Cerebellar nuclear complex (tissue), 1 donor: ENCODE measurements at places on chromosomes 5 and 9.
A peak's percentile ranks its signal among the peaks of the same experiment; 100 is the strongest.

DNA sequence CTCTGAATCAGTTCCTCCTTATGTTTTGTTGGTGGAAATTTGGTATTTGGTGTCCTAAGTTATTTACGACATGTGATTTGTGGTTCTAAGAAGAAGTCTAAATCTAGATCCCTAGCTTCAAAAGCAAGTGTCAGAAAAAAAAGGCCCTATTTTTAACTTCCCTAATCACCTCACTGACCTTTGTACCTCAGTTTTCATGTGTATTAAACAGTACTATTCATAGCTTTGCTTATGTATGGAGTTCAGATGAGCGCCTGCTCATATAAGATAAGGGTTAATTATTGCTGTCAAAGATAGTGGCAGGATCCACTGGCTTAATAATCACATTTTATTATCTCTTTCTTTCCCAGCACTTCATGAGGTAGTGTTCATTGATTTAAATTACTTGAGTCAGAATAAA, 318.2 kb downstream of the PARP8 start:
- no peak for DNase-seq

DNA sequence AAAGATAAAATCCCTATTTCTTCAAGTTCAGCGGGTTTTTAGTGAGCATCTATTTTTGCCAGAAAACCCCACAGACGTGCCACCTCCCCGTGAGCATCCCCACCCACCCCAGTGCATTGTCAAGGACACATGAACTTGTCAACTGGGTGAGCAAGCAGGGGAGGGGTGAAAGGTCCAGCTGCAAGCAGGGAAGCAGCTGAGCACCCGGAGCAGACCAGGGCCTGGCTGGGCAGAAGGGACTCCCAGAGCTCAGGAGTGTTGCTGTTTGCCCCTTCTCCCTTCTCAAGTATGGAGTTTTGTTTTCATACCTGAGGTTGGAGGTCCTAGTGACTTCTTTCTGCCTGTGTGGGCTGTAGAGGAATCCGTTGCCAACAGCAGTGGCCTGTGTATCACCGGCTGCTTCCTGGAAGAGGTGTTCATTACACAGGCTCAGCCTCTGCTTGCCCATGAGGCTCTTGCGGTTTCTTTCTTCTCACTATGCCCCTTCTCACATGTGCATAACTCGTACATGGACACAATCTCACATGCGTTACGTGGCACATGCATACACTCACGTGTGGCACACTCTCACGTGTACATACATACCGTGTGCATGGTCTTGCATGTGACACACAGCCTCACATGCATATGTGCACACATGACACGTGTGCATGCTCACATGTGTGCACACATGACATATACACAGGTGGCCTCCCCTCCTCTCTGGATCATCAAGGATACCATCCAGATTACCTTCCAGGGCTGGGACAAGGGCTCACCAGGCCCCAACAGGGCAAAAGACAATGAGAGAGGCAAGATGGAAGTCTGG, 126.7 kb downstream of the MVB12B start:
- no peak for DNase-seq

DNA sequence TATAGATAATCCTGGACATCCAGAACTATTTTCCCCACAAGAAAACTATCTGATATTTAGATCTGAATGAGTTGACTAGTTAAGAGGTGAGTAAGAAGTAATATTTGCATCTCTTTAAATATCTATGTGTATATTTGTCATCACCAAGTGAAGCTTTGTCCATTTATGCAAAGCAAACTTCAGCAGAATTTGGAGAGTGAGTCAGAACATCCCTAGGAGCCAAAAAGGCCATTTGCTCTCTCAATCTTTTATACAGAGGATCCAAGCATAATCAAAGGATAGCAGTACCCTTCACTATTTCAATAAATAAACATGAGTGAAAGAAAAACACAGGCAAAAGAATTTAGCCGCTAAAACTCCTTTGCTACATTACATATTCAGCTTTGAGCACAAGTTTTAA, 454.4 kb downstream of the NR2F1-AS1 start:
- DNase-seq: no peak

DNA sequence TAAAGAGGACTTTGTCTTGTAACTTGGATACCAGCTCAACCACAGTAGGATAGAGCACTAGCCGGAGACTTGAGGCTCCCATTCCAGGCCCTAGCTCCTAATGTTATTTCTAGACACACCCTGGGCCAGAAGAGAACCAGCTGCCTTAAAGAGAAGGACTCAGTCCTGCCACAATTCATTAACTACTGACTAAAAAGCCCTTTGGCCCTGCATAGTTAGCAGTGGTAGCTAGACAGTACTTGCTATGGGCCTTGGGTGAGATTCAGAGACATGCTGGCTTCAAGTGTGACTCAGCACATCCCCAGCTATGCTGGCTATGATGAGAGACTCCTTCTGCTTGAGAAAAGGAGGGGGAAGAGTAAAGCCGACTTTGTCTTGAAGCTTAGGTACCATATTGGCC, 47.3 kb downstream of the TMEM167A start:
- no peak for DNase-seq

- no peak for DNase-seq
Observed at GRCh38 chr5:4995014-4995413, 145.1 kb upstream of the ADAMTS16 start.

GRCh38 chr5:99314721-99315120, 385.9 kb upstream of the CHD1 start:
- DNase-seq: no peak

GRCh38 chr5:171562822-171563221, 143.4 kb downstream of the FGF18 start:
- DNase-seq: no peak

- no peak for DNase-seq
Observed at GRCh38 chr9:129270205-129270604, 92.1 kb upstream of the IER5L start.

- no peak for DNase-seq
Observed at GRCh38 chr5:73096239-73096575, 24.2 kb upstream of the TMEM171 start.

DNA sequence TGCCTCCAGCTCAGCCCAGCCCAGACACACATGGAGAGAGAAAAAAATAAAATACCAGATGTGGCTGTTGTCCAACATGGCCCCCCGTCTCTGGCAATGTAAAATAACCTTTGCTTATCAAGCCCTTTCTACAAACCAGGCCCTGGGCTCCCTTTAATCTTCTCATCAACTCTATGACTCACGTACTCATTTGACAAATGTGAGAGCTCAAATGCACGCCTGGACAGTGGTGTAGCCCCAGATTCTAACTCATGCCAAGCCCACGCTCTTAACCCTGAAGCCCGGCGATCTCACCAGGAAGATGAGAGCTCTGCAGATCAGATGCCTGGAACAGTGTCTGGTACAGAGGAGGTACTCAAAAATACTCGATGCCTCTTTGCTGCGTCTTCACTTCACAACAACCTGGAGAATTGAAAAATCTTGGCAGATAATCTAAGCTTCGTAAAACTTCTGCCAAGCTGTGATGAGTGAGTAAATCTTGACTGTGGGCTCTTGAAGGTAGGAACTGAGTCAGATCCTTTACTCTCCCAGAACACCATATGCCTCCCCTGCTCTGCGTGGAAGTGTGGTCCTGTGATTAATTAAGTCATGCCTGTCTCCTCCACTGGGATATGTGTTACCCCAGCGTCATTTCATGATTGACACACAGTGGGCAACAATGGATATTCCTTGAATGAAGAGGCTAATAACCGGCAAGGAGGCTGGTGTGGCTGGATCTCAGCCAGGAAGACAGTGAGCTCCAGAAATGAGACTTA, 102.0 kb upstream of the FSTL4 start:
- no peak for DNase-seq

DNA sequence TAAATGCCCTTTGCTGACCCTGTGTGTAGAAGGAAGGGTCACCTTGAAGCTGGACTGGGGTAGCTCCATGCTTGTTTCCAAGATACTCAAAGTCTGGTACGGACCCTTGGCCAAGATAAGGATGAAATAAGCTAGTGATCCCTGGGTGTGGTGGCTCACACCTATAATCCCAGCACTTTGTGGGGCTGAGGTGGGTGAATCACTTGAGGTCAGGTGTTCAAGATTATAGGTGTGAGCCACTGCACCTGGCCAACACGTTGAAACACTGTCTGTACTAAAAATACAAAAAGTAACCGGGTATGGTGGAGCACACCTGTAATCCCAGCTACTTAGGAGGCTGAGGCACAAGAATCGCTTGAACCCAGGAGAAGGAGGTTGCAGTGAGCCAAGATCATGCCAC, 33.3 kb downstream of the ACOT12 start:
- no peak for DNase-seq

- no peak for DNase-seq
Observed at GRCh38 chr5:42656651-42657015, 100.0 kb upstream of the CCDC152 start.

GRCh38 chr5:83471405-83472212, at the start of gene VCAN:
TSS of gene VCAN (plus strand) at chr5:83471744. CDS start at chr5:83483519, 11,775 bp downstream.
- no peak for DNase-seq

GRCh38 chr5:23703940-23704855, 196.8 kb downstream of the PRDM9 start:
- DNase-seq: no peak

- DNase-seq: no peak
Observed at GRCh38 chr5:148268566-148268965, at the start of gene SPINK13. TSS of gene SPINK13 (plus strand) at chr5:148268794. CDS start at chr5:148270073, 1,279 bp downstream.

DNA sequence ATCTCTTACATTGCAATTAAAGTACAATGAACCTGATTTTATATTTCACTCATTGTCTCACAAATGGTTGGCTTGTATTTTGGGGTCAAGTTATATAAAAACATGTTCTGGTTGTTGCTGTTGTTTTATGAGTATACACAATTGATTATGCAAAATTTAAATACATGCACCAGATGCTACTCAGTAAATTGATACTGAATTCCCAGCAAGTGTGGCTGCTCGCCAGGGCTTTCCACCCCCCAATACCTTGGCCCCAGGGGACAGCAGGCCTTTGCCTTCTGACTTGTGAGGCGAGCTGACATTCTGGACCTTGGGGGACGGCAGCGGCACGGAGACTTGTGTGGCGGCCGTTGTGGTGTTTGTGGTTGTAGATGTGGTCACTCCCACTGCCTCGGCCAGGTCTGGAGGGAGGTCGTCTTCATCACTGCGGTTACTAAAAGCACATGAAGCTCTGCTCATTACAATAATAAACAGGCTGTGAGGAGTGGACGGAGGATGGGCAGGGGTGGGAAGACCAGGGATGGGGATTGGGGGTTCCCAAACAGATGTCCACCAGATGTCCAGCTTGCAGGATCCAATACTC, 27.0 kb upstream of the FRRS1L start:
- no peak for DNase-seq

DNA sequence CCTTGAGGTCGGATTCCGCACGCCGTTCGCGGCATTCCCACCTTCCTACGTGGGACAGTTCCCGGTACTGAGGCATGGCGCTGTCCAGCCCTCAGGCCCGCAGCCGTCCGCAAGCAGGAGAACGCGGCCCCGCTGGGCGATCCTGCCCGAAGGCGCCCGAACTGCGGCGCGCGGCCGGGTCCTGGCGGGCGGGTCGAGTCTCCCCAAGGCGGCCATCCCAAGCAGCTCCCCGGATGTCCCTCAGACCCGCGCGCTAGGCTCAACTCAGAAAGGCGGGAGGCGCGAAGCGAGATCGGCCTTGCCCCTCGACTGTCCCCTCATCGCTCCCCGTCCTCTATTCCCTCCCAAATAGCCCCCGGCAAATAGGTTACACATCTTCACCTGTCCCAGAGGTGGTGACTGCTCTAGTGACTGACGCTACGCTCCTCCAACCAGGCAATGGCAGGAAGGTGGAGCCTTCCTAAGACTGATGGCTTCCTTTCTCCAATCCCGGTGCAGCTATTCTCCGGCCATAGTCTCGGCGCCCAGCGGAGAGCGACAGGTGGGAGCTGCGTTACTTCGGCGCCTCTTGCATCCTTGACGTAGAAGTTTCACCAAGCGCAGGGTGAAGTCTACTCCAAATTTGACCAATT, 787 bp upstream of the ANKHD1 start:
- DNase-seq: peak; percentile 95

GRCh38 chr5:132595624-132596023, 38.8 kb downstream of the RAD50 start:
- no peak for DNase-seq

GRCh38 chr5:137205231-137206027, 293.7 kb downstream of the SPOCK1 start:
- DNase-seq: no peak

GRCh38 chr9:101625876-101626275, 31.1 kb upstream of the PPP3R2 start:
- DNase-seq: no peak

DNA sequence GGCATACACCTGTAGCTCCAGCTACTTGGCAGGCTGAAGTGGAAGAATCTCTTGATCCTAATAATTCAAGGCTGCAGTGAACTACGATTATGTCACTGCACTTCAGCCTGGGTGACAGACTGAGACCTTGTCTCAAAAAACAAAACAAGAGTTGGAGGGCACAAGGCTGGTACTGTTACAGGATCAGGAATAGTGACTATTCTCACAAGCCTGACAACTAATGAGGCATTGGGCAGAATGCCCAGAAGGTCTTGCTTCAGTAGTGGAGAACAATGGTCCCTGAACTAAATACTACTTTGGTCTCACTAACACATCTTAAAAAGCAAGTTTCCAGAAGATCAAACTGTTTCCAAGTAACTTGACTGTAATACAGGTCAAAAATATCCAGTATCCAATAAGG, 182.9 kb upstream of the RFX3 start:
- DNase-seq: no peak

- DNase-seq: no peak
Observed at GRCh38 chr9:89144238-89144637, 34.4 kb downstream of the SHC3 start.

DNA sequence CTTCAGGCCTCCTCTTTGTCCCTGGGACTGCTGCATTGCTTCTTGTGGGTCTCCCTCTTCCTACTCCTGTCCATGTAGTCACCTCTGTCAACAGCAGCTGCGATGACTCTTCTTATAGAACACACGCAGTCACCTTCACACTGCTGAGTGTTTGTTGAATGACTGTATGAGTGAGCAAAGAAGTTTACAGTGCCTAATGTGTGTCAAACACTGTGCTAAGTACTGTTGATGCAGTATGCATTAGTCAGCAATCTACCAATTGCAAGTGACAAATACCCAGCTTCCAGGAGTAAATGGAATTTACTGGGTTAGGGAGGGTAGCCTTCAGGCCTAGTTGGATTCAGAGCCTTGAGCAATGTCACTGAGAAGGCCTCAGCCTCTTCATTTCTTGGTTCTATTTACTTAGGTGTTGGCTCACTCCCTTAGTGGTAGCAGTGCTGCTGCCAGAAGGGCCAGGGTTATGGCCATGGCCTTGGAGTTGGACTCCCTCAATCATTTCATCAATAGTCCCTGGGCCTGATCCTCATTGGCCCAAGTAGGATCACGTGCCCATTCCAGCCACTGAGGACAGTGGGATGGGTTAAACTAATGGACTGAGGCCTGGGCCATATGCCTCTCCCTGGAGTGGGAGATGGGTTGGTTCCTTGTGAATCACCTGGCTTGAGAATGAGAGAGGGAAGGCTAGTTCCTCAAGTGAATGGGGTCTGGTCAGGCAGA, 93.5 kb downstream of the RGS3 start:
- no peak for DNase-seq

DNA sequence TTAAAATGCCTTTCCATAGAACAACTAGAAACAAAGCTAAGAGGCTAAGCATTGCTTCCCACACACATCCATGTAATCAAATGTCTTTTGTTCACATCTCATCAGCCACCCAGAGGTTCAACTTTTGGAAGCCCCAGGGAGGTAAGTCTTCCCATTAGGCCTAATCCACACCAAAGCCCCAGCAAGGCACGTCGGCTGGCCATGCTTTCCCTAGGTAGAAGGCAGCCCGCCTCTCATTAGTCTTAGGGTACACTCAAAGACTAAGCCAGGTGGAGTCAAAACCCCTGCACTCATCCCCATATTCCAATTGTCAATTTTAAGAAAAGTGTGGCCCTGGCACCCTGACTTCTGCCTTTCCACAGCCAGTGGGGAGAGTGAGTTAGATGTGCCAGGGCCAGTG, 87.9 kb downstream of the ATPSCKMT start:
- DNase-seq: no peak

- DNase-seq: no peak
Observed at GRCh38 chr9:88291856-88292255, 96.4 kb upstream of the SPIN1 start.
